T-helper 2 cell (primary cell): ENCODE measurements at places on chromosomes 13 and 19.

DNA sequence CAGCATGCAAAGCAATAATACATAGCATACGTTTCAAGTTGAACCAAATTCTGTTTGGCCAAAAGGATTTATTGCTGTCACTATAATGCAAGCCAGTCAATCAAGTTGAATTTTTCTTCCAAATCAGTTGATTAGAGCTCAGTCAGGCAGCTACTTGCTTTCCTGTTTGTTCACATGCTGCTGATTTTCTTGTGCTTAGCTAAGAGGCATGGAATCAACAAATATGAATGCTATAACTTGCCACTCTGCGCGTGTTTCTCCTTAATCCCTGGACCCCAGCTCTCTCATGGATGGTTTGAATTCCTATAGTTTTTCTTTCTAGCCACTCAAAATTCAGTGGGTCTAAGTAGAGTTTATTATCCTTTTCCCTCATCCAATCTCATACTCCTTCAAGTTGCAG, 311.3 kb downstream of the KLF5 start:
- no peak for DNase-seq

DNA sequence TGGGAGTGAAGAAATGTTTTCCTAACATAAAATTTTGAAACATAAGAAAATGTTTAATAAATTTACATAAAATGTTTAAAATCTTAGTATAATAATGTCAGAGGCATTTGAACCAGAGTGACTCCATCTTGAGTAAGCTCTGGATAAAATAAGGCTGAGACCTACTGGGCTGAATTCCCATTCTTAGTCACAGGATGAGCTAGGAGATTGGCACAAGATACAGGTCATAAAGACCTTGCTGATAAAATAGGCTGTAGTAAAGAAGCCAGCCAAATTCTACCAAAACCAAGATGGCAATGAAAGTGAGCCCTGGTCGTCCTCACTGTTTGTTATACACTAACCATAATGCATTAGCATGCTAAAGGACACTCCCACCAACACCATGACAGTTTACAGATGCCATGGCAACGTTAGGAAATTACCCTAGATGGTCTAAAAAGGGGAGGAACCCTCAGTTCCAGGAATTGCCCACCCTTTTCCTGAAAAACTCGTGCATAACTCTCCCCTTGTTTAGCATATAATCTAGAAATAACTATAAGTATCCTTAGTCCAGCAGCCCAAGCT, 1184.0 kb downstream of the UQCRFS1 start:
- DNase-seq, result no peak

DNA sequence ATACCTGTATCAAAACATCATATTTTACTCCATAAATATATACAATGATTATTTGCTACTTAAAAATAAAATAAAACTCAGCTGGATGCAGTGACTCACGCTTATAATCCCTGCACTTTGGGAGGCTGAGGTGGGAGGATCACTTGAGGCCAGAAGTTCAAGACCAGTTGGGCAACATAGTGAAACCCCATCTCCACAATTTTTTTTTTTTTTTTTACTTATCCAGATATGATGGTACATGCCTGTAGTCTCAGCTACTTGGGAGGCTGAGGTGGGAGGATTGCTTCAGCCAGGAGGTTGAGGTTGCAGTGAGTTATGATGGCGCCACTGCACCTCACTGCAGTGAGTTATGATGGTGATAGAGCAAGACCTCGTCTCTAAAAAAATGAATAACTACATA, 22.4 kb downstream of the POU2F2 start:
- no peak for DNase-seq

DNA sequence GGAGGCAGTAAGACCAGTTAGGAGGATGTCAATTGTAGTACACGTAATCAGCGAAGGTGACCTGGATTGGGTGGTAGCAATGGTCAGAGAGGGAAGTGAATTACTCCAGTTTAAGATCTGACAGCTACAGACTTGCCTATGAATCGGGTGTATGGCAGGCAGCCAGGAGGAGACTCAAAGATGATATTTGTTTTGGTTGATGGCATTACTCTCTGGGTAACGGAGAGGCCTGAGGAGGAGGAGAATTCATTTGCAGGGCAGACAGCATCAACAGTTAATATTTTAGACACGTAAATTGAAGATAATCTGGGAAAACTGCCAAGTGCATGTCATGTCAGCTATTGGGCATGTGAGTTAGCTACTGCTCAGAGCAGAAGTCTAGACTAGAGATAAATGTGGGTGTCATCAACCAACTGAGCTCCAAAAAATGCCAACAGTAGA, 109.2 kb downstream of the SGCG start:
- DNase-seq, result no peak

DNA sequence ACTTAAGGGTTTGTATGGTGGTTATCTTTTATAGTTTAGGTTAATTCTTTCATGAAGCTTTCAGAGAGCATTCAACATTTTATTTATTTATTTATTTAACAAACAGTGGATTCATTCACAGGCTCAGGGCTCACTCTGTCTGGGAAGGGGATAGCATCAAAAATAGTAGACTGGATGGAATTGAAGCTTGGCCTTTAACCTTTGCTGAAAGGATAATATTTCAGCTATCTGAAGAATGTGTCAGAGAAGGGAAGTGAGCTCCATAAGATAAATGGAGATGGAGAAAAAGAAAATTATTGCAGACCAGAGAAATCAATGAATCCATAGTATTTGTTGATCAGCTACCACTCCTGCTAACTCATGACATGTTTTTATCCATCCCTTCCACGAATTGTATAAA, 305.6 kb downstream of the COG6 start:
- DNase-seq, result no peak

- no peak for DNase-seq
Observed at GRCh38 chr13:41203810-41204209, 9.4 kb upstream of the KBTBD7 start.

- no peak for DNase-seq
Observed at GRCh38 chr19:30807278-30807677, 435.1 kb downstream of the ZNF536 start.

- DNase-seq, result no peak
Observed at GRCh38 chr13:47588676-47589075, 412.4 kb downstream of the SUCLA2 start.

GRCh38 chr13:30049692-30050091, 199.3 kb upstream of the UBL3 start:
- no peak for DNase-seq

- no peak for DNase-seq
Observed at GRCh38 chr13:113513761-113514160, 23.2 kb upstream of the DCUN1D2 start.

- DNase-seq, result no peak
Observed at GRCh38 chr19:43797118-43797517, 5.1 kb downstream of the LYPD5 start.

- peak; percentile 28 for DNase-seq
Observed at GRCh38 chr13:41271456-41272285, 8.3 kb upstream of the MTRF1 start.

DNA sequence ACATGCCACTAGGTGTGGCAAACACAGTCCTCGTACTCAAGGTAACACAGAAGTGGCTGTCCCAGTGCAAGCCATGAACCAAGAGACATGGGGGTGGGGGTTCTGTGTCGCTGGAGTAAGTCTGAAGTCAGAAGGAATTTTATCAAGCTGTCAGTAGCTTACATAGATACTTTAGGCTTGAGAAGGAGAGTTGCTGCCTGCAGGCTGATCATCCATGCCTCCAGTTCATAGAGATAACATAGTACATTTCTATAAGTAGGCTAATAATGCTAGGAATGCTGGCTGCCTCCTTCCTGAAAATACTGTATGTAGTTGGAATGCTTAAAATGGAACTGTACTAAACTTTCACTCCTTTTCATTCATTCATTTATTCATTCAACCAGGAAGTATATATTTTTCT, 70.1 kb downstream of the CAB39L start:
- no peak for DNase-seq

DNA sequence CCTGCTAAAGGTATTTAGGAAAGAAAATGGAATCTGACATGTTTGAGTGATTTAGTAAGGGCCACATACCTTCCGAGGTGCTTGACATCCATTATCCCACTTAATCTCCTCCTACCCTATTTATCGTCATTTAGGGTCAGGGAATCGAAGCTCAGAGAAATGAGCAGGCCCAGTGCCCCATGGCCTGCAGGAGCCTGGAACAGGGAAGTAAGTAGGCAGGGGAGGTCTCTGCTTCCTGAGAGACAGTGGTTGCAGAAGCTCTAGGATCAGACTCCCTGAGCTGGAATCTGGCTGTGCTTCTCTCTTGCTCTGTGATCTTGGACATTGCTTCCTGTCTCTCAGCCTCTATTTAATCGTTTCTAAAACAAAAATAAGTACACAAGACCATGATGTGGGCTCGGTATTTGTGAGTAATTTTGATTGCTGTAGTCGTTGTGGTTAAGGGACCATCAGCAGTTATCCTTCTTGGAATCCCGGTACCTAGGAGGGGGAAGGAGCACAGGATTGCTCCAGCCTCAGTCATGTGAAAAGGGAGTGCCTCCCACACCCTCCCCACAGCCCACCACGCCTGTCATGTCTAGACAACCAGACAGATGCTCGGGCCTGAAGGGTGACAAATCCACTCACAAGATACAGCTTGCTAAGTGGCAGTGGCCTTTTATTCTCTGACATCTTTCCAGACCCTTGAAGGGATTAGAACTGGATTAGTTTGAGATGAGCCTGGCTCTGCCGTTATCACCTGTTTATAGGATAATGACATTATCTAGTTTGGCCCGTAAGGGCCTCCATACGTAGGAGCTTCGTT, 169.2 kb upstream of the TSHZ3 start:
- DNase-seq, result no peak

DNA sequence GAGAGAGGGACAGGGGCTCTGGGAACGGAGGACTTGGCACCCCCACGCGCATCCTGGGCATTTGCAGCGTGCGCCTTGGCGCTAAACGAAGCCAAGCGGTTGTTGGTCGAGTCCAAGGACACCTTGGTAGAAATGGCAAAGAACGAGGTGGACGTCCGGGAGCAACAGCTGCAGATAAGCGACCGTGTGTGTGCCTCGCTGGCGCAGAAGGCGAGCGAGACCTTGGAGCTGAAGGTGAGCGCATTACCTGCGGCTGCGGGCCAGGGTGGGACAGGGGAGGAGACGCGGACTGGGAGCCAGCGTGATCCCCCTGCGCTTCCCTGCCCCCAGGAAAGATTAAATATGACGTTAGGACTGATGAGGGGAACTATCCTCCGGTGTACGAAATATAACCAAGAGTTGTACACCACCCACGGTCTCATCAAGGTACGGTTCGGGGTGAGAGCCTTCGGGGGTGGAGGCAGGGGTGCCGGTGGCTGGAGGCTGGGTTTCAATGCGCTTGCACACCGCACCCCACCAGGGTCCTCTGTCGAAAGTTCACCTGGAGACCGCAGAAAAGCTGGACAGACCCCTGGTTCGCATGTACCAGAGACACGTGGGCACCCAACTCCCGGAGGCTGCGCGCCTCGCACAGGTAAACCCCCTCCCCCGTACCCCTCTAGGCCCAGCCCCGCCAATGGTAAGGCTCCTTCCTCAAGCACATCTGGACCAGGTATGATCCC, 27.8 kb upstream of the CASP14 start:
- no peak for DNase-seq

DNA sequence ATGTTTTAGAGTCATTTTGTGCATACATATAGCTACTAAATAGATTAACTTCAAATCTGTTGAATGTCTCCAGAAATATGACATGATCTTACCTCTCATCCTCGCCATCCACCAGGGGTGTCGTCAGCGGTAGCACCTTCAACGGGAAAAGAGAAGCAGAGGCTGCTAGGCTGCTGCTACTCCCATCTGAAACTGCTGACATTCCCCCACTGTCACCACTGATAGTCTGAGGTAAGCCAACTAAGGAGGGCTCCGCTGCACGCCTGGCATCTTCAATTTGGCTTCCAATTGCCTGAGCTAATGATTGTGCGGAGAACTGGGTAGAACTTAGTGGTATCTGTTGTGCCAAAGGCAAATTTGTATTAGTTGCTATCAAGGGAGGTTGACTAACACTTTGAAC, 3.1 kb downstream of the TSC22D1 start:
- no peak for DNase-seq

DNA sequence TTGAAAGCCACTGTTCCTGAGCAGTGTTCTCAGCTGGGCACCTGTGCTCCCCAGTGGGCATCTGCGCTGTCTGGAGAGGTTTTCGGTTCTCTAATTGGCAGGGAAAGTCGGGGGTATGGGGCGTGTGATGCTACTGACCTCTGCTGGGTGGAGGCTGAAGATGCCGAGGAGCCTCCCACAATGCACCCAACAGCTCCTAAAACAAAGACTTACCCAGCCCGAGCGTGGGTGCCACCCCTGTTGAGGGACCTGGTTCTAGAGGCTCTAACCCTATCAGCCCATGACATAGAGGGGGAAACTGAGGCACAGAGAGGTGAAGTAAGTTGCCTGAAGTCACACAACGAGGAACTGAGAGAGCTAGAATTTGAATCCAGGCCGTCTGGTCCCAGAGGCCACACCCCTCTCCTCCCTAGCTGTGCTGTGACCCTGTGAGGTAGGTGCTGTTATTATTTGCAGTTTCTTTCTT, 2.3 kb downstream of the SPACA4 start:
- no peak for DNase-seq

- no peak for DNase-seq
Observed at GRCh38 chr19:33403221-33403972, 29.9 kb downstream of the CEBPG start.

GRCh38 chr19:37963190-37963936, 56.4 kb downstream of the SIPA1L3 start:
- no peak for DNase-seq
